Esophagus muscularis mucosa (tissue), 4 donors: ENCODE measurements at places on chromosomes 3 and 15. TPM values are rescaled to one million over a fixed set of nuclear protein-coding genes. Genes with fewer than 3 reads are reported as not detected.

GRCh38 chr15:66039117-66039871 lies 170.0 kb downstream of the RAB11A start:
- DNase-seq = no peak

DNA sequence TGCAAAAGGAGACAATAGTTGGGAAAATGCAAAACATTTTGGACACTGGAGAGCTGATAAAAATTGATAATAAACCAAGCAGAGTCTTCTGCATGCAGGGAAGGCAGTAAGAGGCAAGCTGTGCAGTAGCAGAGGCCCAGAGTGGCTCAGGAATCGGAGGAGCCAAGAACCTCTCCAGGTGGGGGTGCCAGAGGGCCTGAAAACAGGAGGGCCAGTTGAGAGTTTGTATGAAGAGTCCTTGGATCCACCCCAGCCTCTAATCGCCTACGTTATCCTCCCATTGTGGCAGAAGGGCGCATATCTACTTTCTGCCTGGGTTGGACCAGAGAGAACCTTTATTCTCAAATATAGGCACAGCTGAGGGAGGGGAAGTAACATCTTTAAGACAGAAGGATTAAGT lies 48.9 kb upstream of the RBP1 start:
- DNase-seq = peak; percentile 89

Gene ACTRT3
- total RNA-seq = 4.5 TPM

Gene GNAT1
- total RNA-seq = not detected

DNA sequence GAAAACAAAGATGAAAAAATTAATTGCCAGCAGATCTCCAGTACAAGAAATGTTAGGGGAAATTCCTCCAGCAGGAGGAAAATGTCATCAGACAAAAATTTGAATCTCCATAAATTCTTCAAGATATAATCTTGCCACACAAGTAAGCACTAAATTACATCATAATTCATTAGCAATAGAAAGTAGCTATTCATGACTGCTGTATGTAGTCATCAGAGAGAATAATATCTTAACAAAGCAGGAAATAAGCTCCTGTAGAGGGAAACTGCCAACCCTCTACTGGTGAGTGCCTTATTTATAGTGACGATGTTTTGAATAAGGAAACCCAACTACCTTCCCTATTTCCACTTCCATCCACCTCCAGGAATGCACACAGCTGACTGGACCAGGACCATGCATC lies 15.8 kb upstream of the SLC27A2 start:
- no peak for DNase-seq
